Endodermal cell (in vitro differentiated cells): ENCODE measurements at places on chromosomes 12 and 14. TPM values are rescaled to one million over a fixed set of nuclear protein-coding genes. Genes with fewer than 3 reads are reported as not detected.

The CLEC1B gene
- not detected in 2 replicates for total RNA-seq

The TMEM132C gene
- total RNA-seq, result 0.23 to 0.53 TPM (median 0.33 TPM) in 3 replicates

The SLC2A13 gene
- 12.9 to 14.3 TPM (median 13.2 TPM) in 3 replicates for total RNA-seq

The GEMIN2 gene
- 35.2 and 35.6 TPM in 2 replicates for total RNA-seq

The TAS2R10 gene
- total RNA-seq, result 0.52 and 1.6 TPM in 2 replicates

GRCh38 chr12:11729008-11729407, 79.5 kb downstream of the ETV6 start:
- DNase-seq, result no peak
- H3K27ac ChIP-seq, result no peak overlapping the region
- peaks cover 9% of the 10 kb centered on the region for H3K4me1 ChIP-seq

DNA sequence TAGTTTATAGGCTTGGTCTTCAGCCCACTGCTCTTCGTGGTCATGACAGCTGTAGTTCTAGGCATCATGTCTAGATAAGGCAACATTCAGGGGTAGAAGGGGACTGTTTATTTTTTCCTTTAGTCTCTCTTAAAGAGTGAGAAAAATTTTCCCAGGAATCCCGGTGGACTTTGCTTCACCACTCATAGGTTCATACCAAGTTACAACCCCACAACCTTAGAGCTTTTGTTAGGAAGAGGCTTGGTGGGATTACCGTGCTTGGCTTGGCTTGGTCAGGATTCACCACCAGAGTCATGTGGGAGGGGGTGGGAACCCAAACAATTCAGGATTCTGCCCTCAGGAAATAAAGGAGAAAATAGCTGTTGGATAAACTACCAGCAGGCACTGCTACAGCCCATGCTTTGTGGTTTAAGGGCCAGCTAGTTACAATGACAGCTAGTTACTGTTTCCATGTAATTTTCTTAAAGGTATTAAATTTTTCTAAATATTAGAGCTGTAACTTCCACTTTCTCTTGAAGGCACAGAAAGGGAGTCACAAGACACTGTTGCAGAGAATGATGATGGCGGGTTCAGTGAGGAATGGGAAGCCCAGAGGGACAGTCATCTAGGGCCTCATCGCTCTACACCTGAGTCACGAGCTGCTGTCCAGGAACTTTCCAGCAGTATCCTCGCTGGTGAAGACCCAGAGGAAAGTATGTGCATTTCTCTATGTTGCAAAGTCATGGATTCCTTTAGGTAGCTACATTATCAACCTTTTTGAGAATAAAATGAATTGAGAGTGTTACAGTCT, 25.9 kb upstream of the PAPLN start:
- no peaks in the 10 kb centered on the region for H3K27me3 ChIP-seq
- H3K4me1 ChIP-seq, result no peaks in the 10 kb centered on the region
- DNase-seq, result no peak
- H3K36me3 ChIP-seq, result peaks cover 91% of the 10 kb centered on the region

GRCh38 chr14:96205059-96205977, 679 bp downstream of the BDKRB2 start:
- H3K27me3 ChIP-seq, result no peaks in the 10 kb centered on the region
- H3K36me3 ChIP-seq, result no peaks in the 10 kb centered on the region
- H3K4me1 ChIP-seq, result peaks cover 16% of the 10 kb centered on the region
- peak overlapping the region; percentile 82 for H3K4me3 ChIP-seq

- no peaks in the 10 kb centered on the region for H3K27me3 ChIP-seq
- no peaks in the 10 kb centered on the region for H3K36me3 ChIP-seq
- H3K27ac ChIP-seq, result no peak overlapping the region
- no peak overlapping the region for H3K4me3 ChIP-seq
These were observed 218.1 kb downstream of the MON2 start for GRCh38 chr12:62684570-62685295.

DNA sequence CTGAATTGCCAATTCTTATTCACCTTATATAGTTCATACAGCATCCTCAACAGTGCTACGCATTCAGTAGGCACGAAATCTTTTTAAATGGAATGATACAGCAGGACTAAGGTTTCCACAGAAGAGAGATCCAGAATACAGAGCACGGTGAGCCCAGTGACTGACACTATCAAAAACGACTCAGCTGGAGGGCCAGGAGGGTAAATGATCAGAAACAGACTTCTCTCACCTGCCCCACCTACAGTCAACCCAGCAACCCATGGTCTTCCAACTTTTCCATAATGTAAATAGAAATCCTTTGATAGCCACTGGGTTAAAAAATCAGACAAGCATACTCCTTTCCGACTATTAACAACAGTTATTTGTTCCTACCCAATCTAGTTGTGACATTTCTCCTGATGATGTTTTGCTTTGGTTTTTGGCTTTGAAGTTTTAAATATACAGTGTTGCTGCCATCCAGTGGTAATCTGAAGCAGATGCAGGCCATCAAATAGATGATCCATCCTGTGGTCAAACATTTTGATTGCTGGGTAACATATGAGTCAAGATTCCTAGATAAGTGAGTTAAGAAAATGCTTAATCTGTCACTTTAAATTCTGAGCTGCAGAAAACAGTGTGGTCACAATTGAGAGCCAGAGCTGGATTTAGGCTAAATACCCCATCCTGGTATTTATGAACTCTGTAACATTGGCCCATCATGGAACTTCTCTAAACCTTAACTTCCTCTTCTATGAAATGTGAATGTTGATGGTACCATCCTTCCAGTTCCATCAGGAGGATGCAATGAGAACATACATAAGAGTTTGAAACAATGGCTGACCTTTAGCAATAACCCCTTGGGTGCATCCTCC, 42.0 kb downstream of the GPHB5 start:
- no peaks in the 10 kb centered on the region for H3K4me1 ChIP-seq
- H3K4me3 ChIP-seq, result no peak overlapping the region
- no peak overlapping the region for H3K27ac ChIP-seq

DNA sequence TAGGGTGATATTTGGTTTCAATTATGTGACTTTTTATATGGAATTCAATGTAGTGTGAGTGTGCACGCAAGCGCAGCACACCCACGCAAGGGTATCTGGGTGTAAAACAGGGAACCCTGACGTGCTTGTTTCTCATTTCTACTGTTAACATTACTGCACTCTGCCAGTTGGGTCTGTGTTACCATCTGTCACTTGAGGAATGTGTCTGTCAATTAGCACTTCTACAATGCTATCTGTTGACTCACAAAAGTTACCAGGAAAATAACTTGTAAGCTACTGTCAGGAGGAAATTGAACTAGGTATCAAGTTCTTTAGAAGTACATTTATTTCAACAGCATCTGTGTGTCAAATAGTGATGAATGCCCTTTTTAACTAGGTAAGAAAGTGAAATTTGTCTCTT, 695.5 kb upstream of the LRFN5 start:
- H3K4me3 ChIP-seq, result no peak overlapping the region
- DNase-seq, result no peak
- peaks cover 4% of the 10 kb centered on the region for H3K4me1 ChIP-seq
- no peaks in the 10 kb centered on the region for H3K36me3 ChIP-seq
- no peaks in the 10 kb centered on the region for H3K27me3 ChIP-seq

- DNase-seq, result no peak
- no peak overlapping the region for H3K27ac ChIP-seq
- H3K4me1 ChIP-seq, result peaks cover 7% of the 10 kb centered on the region
- H3K4me3 ChIP-seq, result no peak overlapping the region
- peaks cover 46% of the 10 kb centered on the region for H3K27me3 ChIP-seq
- H3K36me3 ChIP-seq, result no peaks in the 10 kb centered on the region
These were observed 89.7 kb downstream of the CAND1 start for GRCh38 chr12:67358781-67359338.

- no peak overlapping the region for H3K27ac ChIP-seq
- no peaks in the 10 kb centered on the region for H3K27me3 ChIP-seq
- H3K4me1 ChIP-seq, result no peaks in the 10 kb centered on the region
- H3K4me3 ChIP-seq, result no peak overlapping the region
- H3K36me3 ChIP-seq, result no peaks in the 10 kb centered on the region
These were observed 404.5 kb downstream of the LRFN5 start for GRCh38 chr14:42011221-42011620.

DNA sequence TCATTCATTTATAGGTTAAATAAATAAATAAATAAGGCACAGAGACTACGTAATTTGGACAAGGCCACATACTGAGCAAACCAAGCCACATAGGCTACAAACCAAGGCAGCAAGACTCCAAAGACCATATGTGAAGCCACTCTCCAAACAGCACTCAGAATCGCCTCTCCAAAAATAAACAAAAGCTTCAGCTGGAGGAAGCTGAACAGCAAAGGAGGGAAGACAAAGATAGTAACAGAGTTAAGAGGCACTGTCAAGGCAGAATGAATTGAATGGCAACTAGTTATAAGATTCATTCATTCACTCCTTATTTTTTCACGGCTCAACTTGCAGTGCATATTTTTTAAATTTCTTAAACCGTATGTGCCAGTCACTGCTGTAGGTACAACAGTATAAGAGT, 200.5 kb upstream of the GRIP1 start:
- no peak overlapping the region for H3K27ac ChIP-seq
- no peaks in the 10 kb centered on the region for H3K4me1 ChIP-seq
- H3K27me3 ChIP-seq, result no peaks in the 10 kb centered on the region
- no peaks in the 10 kb centered on the region for H3K36me3 ChIP-seq
- DNase-seq, result no peak

DNA sequence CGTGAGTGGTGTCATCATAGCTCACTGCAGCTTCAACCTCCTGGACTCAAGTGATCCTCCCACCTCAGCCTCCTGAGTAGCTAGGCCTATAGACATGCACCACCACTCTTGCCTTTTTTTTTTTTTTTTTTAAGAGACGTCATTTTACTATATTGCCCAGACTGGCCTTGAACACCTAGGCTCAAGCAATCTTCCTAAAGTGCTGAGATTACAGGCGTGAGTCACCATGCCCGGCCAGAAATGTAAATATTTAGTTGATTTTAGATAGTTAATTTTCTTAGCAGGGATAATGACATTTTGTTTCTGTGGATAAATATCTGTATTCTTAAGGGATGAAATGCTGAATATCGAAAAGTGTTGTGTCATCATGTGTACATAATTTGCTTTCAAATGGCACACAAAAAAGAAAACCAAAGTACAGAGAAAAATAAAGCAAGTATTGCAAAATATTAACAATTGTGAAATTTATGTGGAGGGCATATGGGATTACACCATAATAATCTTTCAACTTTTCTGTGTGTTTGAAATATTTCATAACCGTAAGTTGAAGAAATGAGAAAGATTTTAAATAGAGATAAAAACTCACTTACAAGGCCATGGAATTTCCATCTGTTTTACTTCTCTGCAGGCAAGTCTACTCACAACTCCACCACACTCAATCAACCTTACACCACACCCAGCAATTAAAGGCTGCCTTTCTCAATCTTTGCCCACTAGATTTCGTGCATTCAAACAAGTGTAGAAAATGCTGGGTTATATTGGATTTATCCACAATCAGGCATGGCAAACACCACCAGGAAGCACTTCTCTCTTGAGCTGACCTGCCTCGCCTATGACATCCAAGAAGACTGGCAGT, 93.7 kb downstream of the SPTSSA start:
- no peak overlapping the region for H3K27ac ChIP-seq
- no peak overlapping the region for H3K4me3 ChIP-seq
- H3K27me3 ChIP-seq, result no peaks in the 10 kb centered on the region
- no peaks in the 10 kb centered on the region for H3K4me1 ChIP-seq

GRCh38 chr12:76859611-76860010, 19.2 kb downstream of the CSRP2 start:
- H3K4me3 ChIP-seq, result no peak overlapping the region
- H3K27me3 ChIP-seq, result no peaks in the 10 kb centered on the region
- no peak for DNase-seq
- H3K36me3 ChIP-seq, result peaks cover 43% of the 10 kb centered on the region
- H3K4me1 ChIP-seq, result no peaks in the 10 kb centered on the region
- H3K27ac ChIP-seq, result no peak overlapping the region

DNA sequence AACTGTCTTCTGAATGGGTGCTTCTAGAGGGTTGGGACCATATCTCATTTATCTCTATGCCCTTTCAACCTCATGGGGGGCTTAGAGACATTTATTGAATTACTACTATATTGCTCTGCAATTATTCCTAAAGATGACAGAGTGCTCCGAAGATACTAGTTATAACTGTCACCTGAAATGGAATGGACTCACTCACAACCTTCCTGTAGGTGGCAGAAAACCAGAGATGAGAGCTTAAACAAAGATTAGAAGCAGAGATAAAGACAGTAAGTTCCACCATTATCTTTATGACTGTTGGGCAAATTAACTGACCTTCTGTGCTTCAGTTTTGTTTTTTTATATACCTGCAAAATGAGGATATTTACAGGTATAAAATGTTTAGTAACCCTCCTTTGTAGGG, 31.5 kb upstream of the GTF2A1 start:
- H3K4me3 ChIP-seq, result no peak overlapping the region
- DNase-seq, result no peak
- no peaks in the 10 kb centered on the region for H3K36me3 ChIP-seq
- no peaks in the 10 kb centered on the region for H3K4me1 ChIP-seq

GRCh38 chr14:29205658-29206057, 439.1 kb downstream of the FOXG1 start:
- H3K36me3 ChIP-seq, result no peaks in the 10 kb centered on the region
- no peak overlapping the region for H3K4me3 ChIP-seq
- H3K27ac ChIP-seq, result no peak overlapping the region

GRCh38 chr12:27282754-27283153, 38.7 kb downstream of the STK38L start:
- H3K4me1 ChIP-seq, result no peaks in the 10 kb centered on the region
- no peak for DNase-seq
- H3K27ac ChIP-seq, result no peak overlapping the region
- H3K4me3 ChIP-seq, result no peak overlapping the region
- H3K27me3 ChIP-seq, result no peaks in the 10 kb centered on the region

GRCh38 chr12:131536337-131536736, 174.6 kb upstream of the SFSWAP start:
- H3K4me3 ChIP-seq, result no peak overlapping the region
- no peaks in the 10 kb centered on the region for H3K27me3 ChIP-seq
- no peak for DNase-seq
- no peak overlapping the region for H3K27ac ChIP-seq
- H3K36me3 ChIP-seq, result no peaks in the 10 kb centered on the region

DNA sequence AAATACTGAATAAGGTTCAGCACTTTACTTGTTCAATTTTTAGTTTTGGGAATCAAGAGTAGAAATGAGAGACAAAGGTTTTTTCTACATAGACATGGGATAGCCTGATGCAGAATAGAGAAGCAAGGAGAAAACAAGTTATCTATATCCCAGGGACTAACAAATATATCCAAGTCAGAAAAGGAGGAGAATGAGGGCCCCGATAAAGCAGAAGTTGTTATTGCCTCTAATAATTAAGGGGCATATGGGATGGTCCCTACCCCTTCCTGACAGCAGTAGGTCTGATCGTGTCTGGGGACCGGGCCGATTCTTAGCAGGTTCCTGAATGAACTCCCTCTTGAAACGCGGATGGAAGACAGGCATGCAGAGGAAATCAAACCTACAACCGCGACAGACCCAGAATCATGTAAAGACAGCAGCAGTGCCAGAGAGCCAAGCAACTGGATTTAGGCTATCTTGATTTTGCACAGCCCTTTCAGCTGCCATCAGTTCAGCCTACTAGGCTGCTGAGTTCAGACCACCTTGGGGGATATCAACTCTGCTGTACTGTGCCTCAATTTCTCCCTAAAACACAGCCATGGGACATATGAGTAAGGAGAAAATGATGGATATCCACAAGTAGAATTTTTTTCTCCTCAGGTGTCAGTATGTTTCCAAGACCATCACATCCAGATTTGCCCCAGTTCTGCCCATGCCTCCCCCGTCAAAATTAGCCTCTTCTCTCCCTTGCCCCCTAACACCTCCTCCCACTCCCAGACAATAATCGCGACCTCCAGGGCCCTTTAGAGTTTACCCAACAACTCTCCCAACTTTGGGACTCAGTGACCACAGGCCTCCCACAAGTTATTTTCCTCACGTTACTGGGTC, 706 bp downstream of the PRMT5 start:
- DNase-seq, result no peak
- H3K27ac ChIP-seq, result peak overlapping the region; percentile 64
- peak overlapping the region; percentile 92 for H3K4me3 ChIP-seq
- no peaks in the 10 kb centered on the region for H3K27me3 ChIP-seq
